Stimulated activated CD4-positive, alpha-beta T cell treated with anti-CD3 and anti-CD28 coated beads, Interleukin-15, amount 100 ng/mL, for 1 hour (primary cell): ENCODE measurements at places on chromosomes 11 and 22.

- DNase-seq: no peak
Observed at GRCh38 chr22:45319324-45319685, 9.6 kb downstream of the FAM118A start.

GRCh38 chr11:67392183-67392715 lies 463 bp downstream of the RAD9A start:
- DNase-seq: no peak

DNA sequence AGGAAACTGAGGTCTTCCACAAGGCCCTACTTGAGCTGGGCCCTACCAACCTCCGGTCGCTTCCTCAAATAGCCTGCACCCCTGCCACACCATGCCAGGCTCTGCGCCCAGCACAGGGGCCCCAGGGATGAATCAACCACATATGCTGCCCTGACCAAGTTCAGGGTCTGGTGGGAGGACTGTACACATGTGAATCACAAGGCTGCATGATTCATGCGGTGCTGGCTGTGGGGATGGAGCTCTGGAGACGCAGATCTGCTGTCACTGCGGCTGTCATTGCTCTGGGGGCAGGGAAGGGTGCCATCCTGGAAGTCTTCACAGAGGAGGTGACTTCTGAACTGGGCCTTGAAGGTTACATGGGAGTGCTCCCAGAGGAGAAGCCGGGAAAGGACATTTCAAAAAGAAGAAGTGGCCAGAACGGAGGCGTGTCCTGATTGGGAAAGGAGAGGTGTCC lies 21.5 kb downstream of the CYTH4 start:
- peak; percentile 47 for DNase-seq

DNA sequence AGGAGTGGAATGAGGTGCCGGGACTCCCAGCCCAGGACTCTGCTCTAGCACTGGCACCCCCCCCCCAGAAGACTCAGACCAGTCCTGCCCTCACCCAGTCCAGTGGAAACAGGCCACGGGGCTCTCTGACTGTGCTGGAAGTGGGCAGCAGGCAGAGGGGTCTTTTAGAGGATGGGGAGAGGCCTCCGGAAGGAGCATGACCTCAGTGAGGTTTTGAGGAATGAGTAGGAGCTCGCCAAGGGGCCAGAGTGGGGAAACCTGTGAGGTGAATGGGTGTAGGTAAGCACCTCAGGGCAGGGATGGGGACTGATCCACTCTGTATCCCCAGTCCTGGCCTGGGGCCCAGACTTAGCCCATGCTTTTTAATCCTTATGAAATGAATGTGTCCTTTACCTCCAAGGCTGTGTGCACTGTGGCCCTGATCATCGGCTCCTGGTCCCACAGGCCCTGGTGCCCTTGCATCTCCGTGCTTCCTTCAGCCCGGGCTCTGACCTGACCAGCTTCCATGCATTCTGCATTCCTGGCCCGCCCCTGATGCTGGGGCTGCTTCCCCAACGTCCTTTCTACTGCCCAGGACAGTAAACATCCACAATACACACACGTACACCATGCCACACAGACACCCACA lies 24.4 kb upstream of the RFPL3 start:
- no peak for DNase-seq

- DNase-seq: no peak
Observed at GRCh38 chr11:24082241-24082640, 414.6 kb upstream of the LUZP2 start.

DNA sequence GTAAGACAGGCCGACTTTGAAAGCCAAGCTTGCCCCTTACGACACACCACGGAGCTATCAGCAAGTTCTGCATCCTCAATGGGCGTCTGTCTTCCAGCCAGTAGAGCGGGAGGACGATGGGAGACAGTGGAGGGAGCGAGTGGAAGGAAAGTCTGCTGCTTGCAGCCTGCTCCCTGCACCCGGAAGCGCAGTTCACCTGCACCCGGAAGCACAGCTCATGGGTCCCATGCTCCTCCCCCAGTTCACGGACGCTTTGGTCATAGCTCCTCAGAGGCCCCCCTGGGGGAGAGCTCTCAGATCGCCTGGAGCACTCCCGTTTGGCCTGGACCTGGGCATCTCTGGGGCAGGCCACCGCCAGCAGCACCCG lies 51.3 kb downstream of the FBLN1 start:
- no peak for DNase-seq

DNA sequence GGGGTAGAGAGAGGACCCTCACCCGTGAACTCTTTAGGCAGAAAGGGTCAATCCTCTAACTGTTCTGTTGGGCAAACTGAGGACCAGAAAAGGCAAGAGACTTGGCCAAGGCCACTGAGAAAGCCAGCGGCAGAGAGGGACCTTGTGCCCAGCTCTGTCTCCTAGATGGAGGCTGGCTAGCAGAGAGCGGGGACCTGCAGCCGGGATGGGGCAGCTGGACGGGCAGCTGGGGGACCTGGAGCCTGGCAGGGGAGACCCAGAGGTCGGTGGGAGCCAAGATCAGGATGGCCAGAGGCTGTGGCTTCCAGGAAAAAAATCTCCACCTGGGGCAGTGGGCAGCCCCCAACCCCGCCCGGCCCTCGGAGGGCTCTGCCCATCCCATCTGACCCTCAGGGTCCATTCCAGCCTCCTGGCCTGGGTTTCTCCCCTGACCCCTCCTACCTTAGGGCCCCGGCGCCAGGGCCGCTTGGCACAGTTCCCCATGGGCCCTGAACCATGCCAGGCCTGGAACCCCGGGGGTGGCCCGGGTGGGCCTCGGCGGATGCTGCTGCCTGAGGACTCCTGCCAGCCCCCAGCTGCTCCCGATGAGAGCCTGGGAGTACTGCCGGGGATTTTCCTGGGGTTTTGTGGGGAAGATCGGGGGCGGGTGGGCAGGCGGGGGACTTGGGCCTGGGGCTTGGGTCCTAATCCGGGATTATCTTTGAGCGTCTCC lies at the start of gene CABP2:
Gene CABP2, minus strand, starts transcription at position 603 of the 712 bp plus-strand sequence. Its CDS starts 120 bp downstream, at position 483.
- no peak for DNase-seq

- DNase-seq: no peak
Observed at GRCh38 chr11:20315800-20316199, 47.7 kb upstream of the HTATIP2 start.

DNA sequence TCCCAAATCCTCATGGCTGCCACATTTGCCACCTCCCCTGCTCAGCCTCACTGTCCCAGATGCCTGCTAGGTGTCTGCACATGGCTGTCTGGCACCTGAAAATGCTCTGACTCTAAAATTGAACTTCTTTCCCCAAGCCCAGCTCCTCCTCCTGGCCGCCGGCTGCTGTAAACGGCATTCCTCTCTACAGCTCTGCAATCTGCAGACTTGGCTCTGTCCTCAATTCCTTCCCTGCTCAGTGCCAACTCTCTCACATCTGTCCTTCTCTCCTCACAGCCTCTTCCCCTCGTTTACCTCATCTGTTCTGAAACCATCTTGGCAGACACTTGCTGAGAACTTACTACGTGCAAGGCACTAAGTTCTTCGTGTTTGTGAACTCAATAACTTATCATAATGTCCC lies 169.4 kb upstream of the SYT13 start:
- DNase-seq: no peak

DNA sequence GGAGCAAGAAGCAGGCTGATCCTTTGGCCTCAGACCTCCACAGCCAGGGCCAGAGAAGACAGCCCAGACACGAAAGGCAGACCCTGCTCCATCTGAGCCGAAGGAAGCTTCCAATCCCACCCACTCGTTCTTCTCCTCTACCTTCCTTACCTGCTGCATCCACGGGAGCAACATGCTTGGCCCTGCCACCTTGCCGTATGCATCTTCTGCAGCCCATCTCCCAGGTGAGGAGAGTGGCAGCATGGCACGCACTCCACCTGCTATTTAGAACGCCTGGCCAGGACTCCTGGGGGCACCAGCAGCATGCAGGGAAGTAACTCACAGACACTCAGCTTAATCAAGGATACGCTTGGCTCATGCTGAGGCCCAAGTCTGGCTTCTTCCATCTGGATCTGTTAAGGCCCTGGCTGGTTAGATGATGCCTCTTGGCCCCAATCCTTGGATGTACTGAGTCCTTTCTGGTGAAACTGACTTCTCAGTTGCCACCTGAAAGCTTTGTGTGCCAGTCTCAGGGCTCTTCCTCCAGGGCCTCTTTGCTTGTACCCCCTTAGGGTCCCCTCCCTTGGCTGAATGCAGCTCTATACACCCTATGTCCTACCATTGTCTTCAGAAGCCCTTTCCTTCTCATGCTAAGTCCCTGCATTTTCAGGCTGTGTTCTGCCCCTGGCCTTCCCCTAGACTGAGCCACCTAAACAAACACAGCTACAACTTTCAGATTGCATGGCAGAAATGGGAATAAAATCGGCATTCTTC lies 604.9 kb downstream of the BUD13 start:
- no peak for DNase-seq

- DNase-seq: no peak
Observed at GRCh38 chr11:107928767-107929507, 689 bp downstream of the RAB39A start.

GRCh38 chr11:19739872-19740271 lies 27.2 kb downstream of the NAV2 start:
- no peak for DNase-seq

DNA sequence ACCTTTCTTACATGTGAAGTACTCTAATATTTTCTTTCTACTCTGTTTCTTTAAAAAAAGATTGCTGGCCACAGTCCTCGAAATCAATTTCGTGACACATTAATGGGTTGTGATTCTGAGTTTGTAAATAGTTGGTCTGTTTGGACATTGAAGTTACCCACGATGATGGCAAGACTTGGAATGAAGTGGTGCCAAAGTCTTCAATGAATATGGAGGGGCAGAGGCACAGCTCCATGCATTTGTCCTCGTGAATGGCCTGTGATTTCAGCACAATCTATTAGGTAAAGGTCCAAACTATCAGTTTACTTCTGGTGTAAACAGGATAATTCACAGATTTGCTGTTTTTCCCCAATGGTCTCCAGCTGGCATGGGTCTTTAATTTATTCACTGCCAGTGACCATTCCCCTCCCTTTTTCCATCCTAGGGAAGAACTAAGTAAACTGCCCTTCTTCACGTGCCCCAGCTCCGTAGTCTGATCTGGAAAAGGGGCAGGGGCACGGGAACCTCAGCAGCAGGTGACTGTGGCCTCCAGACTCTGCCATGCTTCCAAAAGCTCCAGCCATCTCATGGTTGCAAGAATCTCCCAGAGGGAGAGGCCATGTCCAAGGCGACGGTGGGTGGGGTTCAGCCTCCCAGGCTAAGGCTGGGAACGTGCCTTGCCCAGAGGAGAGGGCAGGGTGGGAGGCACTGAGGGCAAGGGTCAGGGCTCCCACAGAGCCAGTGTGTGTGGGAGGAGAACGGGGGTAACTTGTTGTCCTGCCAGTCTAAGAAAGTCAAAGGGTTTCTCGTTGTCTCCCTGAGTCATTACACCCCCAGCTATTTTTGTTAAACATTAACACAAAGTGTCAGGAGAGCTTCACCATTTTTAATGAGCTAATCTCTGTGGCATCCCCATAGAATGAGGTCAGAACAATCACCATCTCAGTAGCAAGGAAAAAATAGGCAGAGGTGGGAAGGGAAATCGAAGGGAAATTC lies 16.9 kb upstream of the PEX26 start:
- DNase-seq: no peak

DNA sequence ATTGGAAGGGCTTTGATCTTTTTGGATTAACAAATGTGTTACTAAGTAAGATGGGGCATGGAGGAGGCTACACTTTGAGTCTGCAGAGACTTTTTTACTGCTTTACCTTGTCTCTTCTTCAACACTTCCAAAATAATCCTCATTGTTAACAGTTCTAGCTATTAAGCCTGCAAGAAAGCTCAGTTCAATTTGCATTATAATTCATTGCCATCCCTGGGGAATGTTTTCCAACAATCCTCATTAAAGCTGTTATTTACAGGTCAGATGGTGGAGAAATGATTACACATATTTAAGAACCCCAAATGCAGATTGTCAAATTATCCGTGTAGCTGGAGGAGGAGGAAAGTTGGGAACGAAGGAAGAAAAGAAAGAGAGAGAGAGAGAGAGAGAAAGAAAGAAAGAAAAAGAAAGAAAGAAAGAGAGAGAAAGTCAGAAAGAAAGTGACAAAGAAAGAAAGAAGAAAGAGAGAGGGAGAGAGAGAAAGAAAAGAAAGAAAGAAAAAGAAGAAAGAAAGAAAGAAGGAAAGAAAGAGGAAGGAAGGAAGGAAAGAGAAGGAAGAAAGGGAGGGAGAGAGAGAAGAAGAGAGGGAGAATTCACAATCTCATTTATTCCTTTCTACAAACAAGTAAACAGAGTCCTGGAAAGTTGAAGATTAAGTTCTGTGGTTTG lies 443.9 kb downstream of the INSC start:
- DNase-seq: no peak

DNA sequence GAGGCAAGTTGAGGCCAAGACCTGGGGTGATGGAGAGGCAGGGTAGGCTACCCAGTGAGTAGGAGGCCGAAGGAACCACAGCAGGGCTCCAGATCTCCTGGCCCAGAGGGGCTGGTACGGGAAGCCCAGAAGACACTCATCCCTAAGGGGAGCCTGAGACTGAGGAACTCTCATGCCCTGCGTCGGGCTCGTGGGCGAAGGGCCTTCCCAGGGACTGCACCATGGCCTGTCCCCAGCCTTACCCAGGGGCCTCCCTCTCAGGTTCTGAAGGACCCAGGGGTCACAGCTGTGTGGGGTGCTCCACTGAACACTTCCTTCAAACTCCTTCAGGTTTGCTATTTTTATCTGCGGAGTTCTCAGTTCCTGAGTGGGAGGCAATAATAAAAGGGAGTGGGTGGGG lies 15.8 kb upstream of the SYT12 start:
- DNase-seq: no peak

- DNase-seq: no peak
Observed at GRCh38 chr22:45202333-45203149, 38.2 kb downstream of the KIAA0930 start.

DNA sequence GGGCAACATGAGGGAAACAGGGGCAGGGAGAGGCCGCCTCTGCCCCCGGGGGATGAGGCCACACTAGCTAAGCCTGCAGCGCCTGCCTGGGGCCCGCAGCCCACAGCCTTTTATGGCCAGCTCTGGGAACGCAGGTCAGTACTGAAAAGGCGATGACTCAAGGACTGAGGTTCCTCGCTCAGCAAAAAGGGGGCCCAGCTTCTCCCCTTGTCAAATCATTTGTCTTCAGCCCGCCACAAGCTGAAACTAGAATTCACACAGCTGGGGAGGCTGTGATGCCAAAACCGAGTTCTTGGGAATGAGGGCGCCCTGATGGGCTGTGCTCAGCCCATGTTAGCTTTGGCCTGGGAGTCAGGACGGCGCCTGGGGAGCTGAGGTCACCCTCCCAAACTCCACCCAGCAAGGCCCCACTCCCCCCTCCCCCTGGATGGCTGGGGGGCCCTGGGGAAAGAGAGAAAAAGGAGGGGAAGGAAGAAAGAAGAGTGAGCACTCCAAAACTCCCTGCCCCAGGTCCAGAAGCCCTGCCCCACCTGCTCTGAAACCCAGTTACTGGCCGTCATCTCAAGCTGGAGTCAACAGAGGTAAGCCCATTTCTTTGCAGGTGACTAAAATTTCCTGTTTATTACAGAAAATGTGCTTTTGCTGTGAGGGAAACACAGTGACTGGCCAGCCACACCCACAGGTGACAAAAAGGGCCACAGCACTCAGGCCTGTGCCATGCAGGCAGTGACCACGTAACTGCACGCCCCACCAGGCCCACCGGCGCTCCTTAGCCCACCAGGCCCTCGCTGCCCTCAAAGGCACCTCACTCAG lies 13.7 kb downstream of the EHD1 start:
- DNase-seq: no peak
